ENCODE measurements at places on chromosomes 6 and 20.

GRCh38 chr6:131825946-131826345, 18.1 kb downstream of the ENPP1 start:
- DNase-seq: no peak

- no peak for DNase-seq
Measured at GRCh38 chr6:38310061-38310460, 329.7 kb downstream of the BTBD9 start.

DNA sequence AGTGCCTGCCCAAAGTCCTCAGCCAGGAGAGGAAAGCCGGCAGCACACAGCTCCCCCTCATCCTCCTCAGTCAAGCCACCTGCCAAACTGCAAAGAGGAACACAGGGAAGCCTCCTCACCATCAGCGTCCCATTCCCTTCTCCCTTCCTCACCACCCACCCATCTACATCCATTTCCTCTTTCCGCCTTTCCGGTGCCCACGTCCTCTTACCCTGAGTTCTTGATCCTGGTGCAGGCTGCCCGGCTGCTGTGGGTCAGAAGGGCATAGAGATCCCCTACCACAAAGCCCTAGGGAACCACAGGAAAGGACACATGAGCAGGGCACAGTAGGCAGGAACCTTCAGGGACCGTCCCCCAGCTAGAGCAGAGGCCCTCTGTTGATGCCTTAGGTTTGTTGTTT, 6.0 kb downstream of the GNMT start:
- no peak for DNase-seq

- DNase-seq: no peak
Measured at GRCh38 chr6:16122197-16122596, 6.7 kb upstream of the MYLIP start.

GRCh38 chr6:158694913-158695312, 45.1 kb downstream of the SYTL3 start:
- DNase-seq: no peak
